ENCODE measurements at places on chromosomes 16 and 17. TPM values are rescaled to one million over a fixed set of nuclear protein-coding genes. Genes with fewer than 3 reads are reported as not detected.

Gene AGRP
- total RNA-seq, result not detected

Gene DRC3
- 0.66 TPM for total RNA-seq

Gene KRTAP1-1
- not detected for total RNA-seq

Gene MYO15A
- total RNA-seq, result 0.99 TPM

Gene IL32
- 4.4 TPM for total RNA-seq

Gene GP2
- total RNA-seq, result not detected

Gene ALDOA
- 543 TPM for total RNA-seq

Gene EPX
- total RNA-seq, result not detected

Gene MMD
- 4.0 TPM for total RNA-seq

Gene HAS3
- 0.66 TPM for total RNA-seq
